ENCODE measurements at places on chromosomes 1 and 21. TPM values are rescaled to one million over a fixed set of nuclear protein-coding genes. Genes with fewer than 3 reads are reported as not detected.

- DNase-seq, result no peak
These were observed 26.8 kb upstream of the COL6A2 start for GRCh38 chr21:46071082-46071481.

DNA sequence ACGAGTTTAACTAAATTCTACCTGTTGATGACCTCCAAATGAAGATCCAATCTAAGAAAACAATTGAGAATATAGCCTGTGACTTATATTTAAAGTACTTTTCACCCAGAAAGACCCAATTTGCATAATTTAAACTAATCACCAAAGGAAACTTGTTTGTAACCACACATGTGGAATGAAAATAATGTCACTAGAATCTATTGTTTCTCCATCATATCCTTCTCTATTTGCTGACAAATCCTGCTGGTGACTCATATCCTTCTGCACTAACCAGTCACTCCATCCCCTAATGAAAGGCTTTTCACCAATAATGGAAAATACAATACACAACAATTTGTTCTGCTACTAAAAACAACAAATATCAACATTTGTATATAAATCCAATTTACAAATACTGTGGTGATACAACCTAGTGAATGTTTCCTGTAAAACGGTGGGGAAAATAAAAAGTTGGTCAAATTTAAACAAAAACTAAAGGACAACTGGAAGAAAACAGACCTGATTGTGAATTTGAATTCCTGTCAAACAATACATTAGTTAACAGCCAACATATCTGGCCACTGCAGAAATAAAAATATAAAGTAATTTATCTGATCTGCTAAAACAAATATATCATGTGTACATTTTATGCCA lies 6.5 kb downstream of the PTP4A2 start:
- peak; percentile 71 for DNase-seq

The ST6GALNAC3 gene
- polyA plus RNA-seq, result 0.34 TPM

The ZNF695 gene
- polyA plus RNA-seq, result 3.1 TPM

- no peak for DNase-seq
These were observed 177.3 kb upstream of the CAMK1G start for GRCh38 chr1:209406168-209406567.

The PYHIN1 gene
- polyA plus RNA-seq, result not detected

DNA sequence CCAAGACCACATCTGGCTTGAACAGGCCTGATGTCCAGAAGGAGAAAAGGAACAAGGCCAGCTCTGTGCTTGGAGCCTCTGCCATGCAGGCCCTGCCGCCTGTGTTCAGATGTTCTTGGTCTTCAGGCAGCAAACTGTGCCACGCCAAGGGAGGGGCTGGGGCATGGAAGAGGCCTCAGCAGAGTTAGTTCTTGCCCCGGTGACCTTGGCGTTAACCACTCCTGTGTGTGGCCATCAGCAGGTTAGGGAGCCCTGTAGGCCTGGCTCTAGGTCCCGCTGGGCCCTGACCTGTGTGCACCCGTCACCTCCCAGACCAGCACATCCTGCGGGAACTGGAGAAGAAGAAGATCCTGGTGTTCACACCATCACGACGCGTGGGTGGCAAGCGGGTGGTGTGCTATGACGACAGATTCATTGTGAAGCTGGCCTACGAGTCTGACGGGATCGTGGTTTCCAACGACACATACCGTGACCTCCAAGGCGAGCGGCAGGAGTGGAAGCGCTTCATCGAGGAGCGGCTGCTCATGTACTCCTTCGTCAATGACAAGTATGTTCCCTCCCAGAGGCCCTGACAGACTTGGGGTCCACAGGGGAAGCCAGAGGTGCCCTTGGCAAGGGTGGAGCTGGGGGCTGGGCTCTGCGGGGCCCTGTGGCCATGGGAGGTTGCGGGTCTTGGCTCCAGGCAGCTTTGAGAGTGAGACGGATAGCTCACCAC lies 7.1 kb downstream of the ZC3H12A start:
- DNase-seq, result no peak

GRCh38 chr1:34645919-34646318 lies 108.9 kb upstream of the GJB5 start:
- DNase-seq, result no peak

Measured in fibroblast of lung (primary cell).